ENCODE measurements at places on chromosomes 3 and 15.

- no peak for DNase-seq
Observed at GRCh38 chr3:184526088-184526433, 35.5 kb upstream of the EPHB3 start.

- no peak for DNase-seq
Observed at GRCh38 chr3:116018646-116019045, 395.3 kb downstream of the GAP43 start.

DNA sequence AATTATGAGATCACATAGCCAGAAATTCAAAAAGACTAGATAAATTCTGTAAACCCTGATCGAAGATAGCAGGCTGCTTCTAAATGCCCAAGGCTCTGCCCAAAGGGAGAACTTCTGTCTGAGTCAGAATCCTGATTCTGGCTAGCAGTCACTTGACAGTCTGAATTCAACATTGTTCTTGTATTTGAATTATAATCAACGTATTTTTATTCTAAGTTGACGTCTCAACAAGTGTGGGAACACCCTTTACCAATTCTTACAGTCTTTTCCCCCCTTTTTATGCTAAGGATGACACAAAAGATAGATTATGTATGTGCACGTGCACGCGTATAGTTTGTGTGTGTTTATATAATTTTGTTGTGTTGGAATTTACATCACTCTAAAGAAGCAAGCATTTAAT is 552.8 kb downstream of the NAALADL2 start:
- no peak for DNase-seq

- DNase-seq: no peak
Observed at GRCh38 chr15:37149146-37149545, 48.8 kb upstream of the MEIS2 start.

DNA sequence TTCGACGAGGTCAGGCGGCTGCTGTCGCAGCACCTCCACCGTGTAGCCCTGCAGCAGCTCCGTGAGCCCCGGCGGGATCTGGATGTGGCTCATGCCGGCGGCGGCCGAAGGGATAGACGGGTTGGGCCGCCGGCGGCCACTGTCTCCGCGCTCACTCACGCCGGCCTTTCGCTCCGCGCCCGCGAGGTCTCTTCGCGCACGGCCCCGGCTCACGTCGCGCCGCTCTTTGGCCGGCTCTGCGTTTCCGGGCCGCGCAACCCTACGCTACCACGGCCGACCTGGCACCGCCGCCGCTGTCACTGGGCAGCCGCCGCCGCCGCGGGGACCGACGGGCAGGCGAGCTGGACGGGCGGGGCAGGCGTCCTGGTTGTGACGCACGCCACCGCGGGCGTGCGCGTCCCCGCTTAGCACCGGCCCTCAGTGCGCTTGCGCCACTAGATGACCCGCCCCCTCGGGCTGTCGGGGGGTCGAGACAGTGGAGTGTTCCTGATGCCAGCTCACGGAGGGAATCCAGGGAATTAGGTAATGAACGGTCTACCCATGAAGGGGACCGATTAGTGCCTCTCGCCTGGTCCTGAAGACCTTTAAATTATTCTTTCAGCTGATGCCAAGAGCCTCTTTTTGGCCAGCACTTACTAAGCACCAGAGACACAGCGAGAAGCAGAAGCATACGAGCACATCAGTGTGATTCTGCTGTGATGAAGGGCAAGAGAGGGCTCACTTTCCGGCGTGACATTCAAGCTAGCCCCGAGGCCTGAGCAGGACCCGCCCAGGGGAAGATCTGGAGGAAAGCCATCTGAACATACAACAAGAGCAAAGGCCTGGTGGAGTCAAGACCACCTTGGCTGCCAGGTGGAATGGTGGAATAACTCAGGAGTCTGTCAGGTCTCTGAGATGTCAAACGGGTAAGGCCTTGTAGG is at the start of gene PRKAR2A:
Gene PRKAR2A, minus strand, starts transcription at position 371 of the 920 bp plus-strand sequence. Its CDS starts 278 bp downstream, at position 93.
- peak; percentile 81 for DNase-seq

- DNase-seq: no peak
Observed at GRCh38 chr15:55846116-55846707, 103.3 kb upstream of the PRTG start.

DNA sequence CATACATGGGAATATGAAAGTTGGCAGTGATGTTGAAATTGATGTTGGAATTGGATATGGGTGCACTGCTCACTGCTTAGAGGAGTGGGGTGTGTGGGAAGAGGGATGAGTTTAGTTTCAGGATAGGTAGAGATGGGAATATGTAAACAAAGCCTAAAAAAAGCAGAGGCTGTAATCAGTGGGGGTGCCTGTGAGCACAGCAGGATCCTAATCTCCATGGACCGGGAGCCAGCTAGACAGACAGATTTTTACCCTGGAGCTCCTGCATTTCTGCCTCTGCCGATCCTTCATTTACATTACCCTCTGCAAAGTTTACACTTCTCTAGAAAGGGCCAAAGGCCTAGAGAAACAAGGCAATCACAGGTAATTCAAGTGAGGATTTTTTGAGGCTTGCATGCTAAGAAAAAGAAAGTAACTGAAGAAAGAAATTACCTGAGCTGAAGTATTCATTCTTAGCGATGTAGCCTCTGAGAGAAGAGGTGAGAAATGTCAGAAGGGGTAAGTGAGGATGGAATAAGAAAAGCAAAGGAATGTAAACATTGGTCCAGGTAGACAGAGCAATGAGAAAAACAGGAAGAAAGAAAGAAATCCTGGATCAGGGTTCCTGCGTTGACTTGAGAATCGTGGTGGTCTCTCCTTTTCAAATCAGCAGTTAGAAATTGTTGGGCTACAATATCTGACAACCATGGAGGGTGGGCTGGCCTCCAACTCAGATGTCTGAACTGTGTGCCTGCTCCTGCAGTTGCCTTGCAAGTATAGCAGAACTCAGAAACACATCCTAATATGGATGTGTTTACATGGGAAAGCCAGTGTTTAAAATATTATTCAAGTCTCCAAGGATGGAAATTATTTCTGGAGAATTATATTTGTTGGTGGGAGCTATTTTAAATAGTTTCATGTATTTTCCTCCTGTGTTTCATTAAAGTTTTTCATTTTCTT is 79.8 kb downstream of the CRTC3 start:
- no peak for DNase-seq

DNA sequence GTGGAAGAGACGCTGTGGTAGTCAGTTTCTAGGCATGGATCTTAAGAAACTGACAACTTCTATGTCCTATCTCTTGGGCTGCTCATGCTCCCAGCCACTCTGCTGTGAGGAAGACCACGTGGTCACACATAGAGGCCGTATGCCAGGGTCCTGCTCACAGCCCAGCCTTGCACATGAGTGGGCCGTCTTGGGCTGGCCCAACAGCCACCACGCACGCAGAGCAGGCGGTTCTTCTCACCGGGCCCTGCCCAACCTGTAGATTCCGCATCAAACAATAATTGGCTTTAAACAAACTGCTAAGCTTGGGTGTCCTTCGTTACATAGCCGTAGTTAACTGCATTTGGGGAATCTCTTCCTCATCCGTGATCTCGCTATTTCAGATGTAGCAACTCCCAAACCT is 26.0 kb downstream of the SLC41A3 start:
- DNase-seq: no peak

GRCh38 chr15:78244893-78245292 is 10.5 kb upstream of the ACSBG1 start:
- no peak for DNase-seq

GRCh38 chr15:37758412-37758811 is 176.0 kb upstream of the TMCO5A start:
- DNase-seq: no peak

GRCh38 chr3:169384573-169384972 is 278.9 kb downstream of the MECOM start:
- DNase-seq: no peak

DNA sequence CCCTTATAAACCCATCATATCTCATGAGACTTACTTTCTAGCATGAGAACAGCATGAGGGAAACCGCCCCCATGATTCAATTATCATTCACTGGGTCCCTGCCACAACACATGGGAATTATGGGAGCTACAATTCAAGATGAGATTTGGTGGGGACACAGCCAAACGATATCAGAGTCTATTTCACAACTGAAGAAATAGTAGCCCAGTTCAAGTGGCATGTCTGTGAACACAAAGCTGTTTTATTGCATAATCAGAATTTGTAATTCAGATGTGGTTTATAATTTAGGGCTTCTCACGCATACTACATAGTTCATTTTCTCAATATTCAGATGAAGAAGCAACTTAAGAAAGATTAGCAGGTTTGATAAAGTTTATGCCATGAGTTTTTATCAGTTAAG is 1188.0 kb upstream of the ALCAM start:
- no peak for DNase-seq

GRCh38 chr3:37139567-37140052 is 34.8 kb downstream of the LRRFIP2 start:
- no peak for DNase-seq

- peak; percentile 64 for DNase-seq
Observed at GRCh38 chr3:125357032-125357658, 18.0 kb downstream of the ZNF148 start.

GRCh38 chr3:196537319-196537984 is 22.3 kb upstream of the SMCO1 start:
- peak; percentile 66 for DNase-seq

DNA sequence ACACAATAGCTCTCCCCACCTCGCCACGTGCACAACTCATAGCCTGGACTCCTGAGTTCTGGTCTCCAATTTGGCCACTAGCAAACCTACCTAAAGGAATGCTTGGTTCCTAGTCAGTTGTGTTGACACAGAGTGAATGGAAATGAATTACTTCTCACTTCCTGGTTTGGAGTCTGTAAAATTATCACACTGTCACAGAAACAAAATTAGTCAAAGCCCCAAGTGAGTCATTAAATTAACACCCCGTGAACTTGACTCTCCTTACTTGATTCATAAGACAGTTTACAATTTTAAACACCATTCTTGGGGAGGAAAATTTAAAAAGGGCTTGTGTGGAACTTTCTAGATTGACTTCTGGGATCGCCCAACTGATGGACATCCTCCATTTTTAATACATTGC is 276.2 kb upstream of the CTNNB1 start:
- DNase-seq: no peak

GRCh38 chr3:184633237-184633579 is 71.6 kb downstream of the EPHB3 start:
- no peak for DNase-seq

- DNase-seq: no peak
Observed at GRCh38 chr3:196691386-196691785, 20.7 kb downstream of the CEP19 start.

- no peak for DNase-seq
Observed at GRCh38 chr15:57500979-57501576, 90.6 kb upstream of the MYZAP start.

DNA sequence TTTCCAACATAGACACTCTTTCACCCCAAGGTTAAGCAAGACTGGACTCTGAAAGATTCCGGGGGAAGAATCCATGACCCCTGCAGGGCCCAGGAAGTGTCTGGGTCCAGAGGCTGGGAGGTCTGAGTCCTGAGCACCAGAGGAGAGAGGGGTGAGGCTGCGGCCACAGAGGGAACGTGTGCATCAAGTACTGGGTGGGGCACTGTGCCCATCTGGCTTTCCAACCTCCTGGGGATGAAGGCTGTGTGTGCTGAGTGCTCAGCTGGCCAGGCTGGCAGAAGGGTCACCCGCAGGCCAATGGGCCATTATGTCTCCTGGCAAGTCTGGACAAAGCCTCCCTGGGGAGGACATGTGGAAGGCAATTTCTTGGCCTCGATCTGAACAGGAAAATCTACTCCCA is 3.3 kb downstream of the CHRNA3 start:
- no peak for DNase-seq

GRCh38 chr15:56160966-56161365 is 82.7 kb downstream of the RFX7 start:
- no peak for DNase-seq

DNA sequence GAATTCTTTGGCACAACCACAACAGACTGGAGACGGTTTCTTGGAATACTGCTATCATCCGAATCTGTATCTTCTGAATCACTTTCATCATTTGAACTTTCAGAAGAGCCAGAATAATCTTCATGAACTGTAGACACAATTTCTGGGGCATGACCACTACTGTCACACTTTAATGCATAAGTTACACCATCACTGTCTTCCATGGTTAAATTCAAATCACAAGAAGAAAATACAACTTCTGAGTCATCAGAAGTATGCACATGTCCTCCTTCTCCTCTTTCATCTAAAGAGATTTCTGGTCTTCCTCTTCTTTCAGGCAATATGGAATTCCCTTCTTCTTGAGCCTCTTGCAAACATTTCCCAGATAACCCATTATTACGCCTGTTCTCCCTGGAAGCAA is 42.5 kb downstream of the SETD2 start:
- DNase-seq: no peak

DNA sequence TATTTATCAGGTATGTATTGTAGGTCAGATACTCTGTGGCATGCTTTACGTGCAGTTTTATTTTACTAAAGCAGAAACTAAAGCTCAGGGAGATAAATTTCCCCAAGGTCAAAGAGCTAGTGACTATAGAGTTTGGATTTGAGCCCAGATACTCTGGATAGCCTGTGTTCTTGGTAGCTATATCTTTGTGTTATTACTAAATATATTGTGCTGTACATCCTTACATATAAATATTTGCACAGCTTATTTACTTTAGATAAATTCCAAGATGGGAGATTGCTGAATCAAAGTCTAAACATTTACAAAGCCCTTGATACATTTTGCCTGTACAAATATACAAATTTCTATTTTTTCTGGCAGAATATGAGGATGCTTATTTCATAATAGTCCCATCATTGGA is 660.9 kb upstream of the NAALADL2 start:
- DNase-seq: no peak

GRCh38 chr3:169992781-169993180 is 26.2 kb downstream of the SEC62 start:
- DNase-seq: no peak

- DNase-seq: no peak
Observed at GRCh38 chr3:117485841-117486240, 776.3 kb downstream of the TUSC7 start.

DNA sequence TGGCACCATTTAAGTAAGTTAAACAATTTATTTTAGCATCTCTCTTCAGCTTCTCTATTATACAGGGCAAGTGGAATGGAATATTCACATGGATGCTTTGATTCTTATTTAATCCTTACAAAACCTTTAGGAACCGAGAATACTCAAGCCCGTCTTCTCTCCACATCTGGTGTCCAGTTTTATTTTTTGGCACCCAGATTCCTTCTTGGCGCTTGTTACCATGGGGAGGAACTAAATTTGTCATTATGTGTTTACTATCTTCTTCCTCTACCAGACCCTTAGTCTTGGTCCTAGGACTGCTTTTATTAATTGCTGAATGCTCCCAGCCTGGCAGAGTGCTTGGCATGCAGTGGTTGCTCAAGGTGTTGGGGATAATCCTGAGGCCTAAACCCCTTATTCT is 138.8 kb downstream of the CACNA2D3 start:
- no peak for DNase-seq

- no peak for DNase-seq
Observed at GRCh38 chr15:59170295-59171066, 36.2 kb upstream of the LDHAL6B start.

Data from stimulated activated CD4-positive, alpha-beta T cell treated with anti-CD3 and anti-CD28 coated beads, Interleukin-4, amount 100 ng/mL, for 1 hour (primary cell).